ENCODE measurements at places on chromosomes 4 and X.
A peak's percentile ranks its signal among the peaks of the same experiment; 100 is the strongest.

- no peak for DNase-seq
Measured at GRCh38 chr4:184384810-184385557, 89.4 kb downstream of the IRF2 start.

DNA sequence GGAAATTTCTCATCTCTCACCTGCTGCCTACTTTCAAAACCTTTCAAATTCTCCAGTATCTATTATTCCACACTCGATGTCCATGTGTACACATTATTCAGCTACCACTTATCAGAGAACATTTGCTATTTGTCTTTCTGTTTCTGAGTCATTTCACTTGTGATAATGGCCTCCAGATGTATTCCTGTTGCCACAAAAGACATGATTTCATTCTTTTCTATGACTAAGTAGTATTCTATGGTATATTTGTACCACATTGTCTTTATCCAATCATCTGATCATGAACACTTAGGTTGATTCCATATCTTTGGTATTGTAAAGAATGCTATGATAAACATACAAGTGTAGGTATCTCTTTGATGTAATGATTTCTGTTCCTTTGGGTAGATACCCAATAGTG is 310.1 kb upstream of the SPOCK3 start:
- no peak for DNase-seq

GRCh38 chrX:17820100-17820499 is 41.0 kb downstream of the RAI2 start:
- DNase-seq, result no peak

GRCh38 chrX:71565474-71566041 is 12.7 kb upstream of the GCNA start:
- DNase-seq, result no peak

DNA sequence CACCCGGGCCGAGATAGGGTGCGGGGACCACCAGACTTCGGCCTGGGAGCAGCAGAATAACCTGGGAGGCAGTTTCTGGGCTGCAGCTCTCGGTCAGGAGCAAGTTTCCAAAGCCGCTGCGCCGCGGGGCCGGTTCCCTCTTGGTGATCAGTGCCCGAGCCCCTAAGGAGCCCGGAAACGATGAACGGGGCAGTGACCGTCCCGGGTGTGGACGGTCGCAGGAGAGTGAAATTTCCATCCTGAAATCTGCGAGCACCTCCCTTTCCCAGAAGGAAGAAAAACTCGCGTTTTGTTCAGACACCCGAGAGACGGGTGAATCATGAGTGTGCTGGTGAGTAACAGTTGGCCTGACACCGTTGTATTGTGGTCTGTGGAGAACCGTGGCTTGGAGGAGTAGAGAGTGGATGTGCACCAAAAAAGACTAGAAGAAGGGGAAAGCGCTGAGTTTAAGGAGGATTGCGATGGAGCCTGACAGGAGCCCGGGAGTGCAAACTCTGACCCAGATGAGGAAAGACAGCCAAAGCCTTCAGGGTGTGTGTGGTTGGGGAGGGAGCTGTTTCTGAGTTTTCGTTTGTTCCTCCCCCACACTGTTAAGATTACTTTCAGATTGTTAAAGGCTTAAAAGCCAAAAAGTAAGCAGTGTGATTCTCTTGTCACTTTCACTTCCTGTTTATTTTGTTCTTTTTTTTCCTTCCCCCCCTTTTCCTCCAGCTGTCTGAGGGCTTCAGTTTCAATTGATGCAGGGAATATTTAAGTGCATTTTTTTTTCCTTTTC is 828 bp downstream of the MCUB start:
- peak; percentile 81 for DNase-seq

- no peak for DNase-seq
Measured at GRCh38 chr4:165288226-165288625, 39.2 kb upstream of the MSMO1 start.

DNA sequence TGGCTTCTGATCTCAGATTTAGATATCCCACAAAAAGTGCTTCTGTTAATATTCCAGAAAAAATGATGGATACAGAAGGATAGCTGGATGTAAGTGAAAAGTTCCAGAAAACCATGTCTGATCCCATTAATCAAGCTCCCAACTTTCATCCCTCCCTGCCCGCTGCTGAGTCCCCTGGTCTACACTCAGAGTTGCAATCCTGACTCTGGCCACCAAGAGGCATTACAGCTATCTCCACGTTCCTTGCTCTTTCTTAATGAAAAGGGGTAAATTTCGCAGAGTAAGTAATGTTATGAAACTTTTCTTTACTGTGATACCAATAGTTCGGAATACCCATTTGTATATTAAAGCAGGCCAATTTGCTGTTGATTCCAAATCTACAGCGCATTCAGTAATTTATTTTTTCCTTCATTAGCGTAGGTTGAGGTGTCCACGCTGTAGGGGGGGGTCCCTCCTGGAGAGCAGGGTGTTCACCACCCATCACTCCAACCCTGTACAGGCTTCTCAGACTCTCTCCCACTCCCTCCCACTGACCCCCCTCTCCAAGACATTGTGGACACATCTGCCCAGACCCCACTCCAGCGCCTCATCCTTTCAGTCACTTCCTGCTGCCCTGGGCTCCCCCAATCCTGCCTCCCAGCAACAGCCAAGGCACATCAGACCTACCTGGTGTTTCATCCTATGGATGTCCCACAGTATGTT is 55.1 kb downstream of the RAB40A start:
- peak; percentile 45 for DNase-seq

Measured in EH (cell line).